ENCODE measurements at places on chromosomes 5 and 9.

DNA sequence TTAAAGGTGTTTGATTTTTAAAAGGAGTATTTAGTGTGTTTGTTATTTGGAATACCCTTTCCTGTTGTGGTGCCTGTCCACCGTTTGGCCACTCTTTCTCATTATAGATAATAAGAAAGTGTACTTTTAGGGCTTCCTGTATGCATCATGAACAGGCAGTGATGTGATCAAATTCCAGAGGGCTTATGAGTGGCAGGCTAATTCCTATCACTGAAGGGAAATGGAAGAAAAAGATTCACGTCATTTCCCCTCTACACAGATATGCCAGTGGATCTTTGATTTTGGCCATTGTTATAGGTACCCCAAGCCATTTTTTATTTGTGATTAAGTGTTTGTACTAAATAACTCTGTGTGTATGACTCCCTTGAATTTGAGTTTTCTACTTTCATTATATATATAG lies 37.1 kb downstream of the RPS6 start:
- DNase-seq: no peak

- DNase-seq: no peak
Measured at GRCh38 chr9:108885643-108886348, 23.7 kb downstream of the ACTL7A start.

DNA sequence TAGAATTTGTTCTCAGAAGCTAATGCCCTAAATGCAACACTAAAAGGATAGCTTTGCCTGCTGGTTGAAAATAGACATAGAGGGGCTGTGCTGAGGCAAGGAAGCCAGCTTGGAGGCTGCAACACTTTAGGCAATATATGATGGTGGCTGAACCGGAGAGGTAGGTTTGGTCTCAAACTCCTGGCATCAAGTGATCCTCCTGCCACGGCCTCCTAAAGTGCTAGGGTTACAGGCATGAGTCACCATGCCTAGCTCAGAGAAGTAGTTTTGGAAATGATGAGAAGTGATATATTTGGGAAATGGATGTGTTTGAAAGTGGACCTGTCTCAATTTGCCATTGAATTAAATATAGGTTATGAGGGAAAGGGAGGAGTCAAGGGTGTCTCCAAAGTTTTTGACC lies 10.0 kb downstream of the DUSP1 start:
- DNase-seq: no peak

DNA sequence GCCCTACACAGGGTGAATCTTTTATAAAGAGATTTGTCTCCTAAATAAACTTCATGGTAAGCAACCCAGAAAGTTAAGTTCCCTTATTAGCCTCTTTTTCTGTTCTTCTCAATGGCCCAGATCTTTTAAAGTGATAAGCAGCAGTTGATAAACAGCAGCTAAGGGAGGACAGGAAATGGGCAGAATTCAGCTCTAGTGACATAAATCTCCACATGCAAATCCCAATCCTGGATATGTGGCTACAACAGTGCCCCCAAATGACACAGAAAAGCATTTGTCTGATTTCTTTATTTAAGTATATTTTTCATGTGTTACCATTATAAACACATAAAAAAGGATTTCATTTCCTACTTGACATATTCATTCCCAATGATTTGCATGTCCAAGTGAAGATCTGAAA lies 199.0 kb downstream of the DTWD2 start:
- no peak for DNase-seq
